Activated effector memory CD4-positive, alpha-beta T cell treated with anti-CD3 and anti-CD28 coated beads, Interleukin-2, amount 50 U/mL, for 16 hours (primary cell): ENCODE measurements at places on chromosomes 6 and 20.

DNA sequence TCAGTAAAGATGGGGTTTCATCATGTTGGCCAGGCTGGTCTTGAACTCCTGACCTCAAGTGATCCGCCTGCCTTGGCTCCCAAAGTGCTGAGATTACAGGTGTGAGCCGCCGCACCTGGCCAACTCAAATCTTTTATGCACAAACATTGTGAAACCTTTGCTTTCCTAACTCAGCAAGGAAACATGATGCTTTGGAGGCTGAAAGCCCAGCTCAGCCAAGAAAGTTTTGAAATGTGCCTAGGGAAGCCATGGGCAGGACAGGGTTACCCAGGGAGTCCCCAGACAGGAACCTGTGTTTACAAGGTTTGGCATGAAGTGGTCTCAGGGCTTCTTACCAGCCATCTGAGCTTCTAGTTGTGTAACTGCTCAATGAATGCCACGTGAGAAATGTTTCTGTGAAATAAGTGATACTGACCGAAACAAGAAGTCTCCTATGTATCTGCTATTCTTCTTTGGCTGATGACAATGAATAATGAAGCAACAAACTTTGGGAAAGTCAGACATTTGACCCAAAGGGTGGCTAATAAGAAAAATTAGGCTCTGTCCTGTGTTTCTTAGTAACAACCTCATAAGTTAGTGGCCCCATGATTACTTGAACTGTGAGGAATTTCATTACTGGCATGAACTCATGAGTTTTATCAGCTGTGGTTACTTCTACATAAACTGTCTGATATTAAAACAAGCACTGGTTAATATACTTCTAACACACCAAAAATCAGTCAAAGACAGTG is 163.5 kb downstream of the KIF6 start:
- no peak for DNase-seq

- DNase-seq: no peak
These were observed 14.2 kb downstream of the KCNK5 start for GRCh38 chr6:39214846-39215639.

- DNase-seq: no peak
These were observed 6.3 kb downstream of the YWHAB start for GRCh38 chr20:44891826-44892225.

DNA sequence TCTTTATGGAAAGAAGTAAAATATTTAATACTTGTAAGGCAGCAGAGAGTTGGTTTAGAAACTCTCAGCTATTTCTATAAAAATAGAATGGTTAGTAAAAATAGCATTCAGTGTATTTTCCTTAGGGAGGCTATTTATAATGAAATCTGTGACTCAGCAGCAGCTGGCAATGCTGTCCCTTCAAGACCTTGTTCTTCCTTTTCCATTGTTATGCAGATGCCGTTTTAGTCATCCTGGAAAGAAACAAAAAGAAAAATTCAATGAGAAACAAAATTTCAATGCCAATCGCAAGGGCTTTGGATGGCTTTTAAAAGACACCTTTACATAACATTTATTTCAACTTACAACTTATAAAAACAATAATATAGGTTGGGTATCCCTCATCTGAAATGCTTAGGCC is 17.5 kb downstream of the MPC1 start:
- no peak for DNase-seq

DNA sequence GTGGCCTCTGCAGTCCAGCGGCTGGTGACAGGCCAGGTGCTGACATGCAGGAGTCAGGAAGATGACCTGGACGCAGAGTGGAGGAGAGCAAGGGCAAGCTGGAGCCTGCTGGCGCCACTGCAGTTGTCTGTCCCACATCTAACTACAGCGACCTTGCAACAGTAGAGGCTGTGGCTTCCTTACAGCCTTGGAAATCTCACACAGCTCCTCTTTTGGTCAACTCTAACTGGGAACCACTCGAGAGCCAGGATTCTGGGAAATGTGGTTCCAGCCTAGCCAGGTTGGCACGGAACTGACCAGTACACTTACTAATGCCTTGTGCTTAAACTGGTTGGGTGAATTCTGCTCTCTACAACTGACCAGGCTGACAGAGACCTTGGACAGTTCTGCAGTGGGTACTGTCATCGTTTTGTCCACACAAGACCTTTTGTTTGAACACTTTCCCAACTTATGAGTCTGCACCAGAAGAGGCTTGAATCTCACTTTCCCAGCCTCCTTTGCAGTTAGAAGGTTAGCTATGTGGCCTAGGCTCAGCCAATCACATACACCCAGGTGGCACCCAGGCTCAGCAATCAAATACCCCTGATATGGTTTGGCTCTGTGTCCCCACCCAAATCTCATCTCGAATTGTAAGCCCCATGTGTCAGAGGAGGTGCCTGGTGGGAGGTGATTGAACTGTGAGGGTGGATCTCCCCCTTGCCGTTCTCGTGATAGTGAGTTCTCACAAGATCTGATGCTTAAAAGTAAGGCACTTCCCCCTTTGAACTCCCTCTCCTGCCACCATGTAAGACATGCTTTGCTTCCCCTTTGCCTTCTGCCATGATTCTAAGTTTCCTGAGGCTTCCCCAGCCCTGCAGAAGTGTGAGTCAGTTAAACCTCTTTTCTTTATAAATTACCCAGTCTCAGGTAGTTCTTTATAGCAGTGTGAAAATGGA is 153.5 kb downstream of the ZMYND8 start:
- DNase-seq: no peak

DNA sequence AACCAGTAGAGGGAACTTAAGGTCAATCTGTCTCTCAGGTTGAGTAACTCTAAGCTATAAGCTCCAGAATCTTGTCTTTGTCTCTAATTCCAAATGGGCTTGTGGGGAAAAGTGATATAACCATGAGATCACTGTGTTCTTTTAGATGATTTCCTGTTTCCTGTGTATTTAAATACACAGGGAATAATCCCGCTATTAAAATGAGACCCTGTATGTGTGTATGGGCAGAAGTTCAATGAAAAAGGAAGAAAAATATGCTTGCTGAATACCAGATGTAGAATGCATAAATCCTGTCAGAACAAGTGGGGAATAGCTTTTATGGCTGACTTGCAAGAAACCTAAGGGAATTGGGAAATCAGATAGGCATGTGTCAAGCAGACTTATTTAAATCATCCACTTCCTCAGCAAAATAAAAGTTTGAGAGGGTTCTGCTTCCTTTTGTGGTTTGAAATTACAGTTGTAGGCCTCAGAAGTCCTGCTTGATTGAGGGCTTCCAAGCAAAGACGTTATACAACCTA is 164.7 kb upstream of the PDE7B start:
- DNase-seq: no peak

DNA sequence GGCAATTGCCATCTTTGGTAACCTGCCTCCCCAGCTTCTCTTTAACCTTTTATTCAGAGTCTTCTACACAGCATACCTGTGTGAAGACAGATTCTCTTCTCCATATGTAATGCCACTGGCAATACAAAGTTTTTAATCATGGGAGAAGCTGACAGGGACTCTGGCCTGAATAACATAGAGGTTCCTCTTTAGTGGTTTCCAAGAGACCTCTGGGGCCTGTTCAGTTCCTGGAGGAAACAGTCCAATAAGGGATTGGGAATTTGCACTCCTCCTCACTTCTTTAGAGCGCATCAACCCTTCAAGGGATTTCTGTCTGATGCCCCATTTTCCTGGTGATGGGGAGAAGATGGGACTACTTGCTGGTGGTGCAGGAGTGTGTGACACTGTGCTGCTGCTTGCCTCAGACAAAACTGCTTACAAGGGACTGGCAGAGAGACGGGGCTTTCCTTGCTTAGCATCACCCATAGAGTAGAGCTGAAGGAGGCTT is 1.4 kb downstream of the RIMS1 start:
- no peak for DNase-seq

- DNase-seq: peak; percentile 88
These were observed 8.1 kb upstream of the PFDN4 start for GRCh38 chr20:54199721-54200176.

DNA sequence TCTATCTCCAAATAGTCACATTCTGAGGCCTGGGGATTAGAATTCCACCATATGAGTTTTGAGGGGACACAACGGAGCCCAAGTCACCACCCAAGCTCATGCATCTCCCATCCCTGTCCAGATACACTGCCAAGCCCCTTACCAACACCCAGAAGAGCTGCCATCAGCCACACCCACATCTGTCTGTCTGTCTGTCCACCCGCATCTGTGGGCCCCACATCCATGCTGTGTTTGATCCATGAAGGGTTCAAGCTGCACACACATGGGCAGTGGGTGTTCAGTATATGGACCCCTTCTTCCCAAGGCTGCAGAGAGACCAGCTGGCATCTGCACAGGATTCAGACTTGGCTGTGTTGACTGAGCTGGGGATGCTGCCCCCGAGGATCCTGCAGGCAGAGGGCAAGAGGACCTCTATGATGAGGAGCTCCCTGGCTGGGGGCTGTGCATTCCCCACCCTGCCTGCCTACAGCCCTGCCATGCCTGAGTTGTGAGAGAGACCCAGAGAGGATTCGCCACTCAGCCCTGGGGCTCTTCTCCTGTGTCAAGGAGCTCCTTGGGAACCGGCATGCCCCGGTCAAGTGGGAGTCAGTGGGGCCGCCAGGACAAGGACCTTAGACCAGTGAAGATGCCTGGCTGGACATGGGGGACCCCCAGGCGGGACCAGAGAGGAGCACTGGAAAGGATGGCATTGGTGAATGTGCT is 206.4 kb downstream of the SYNDIG1 start:
- DNase-seq: peak; percentile 46

DNA sequence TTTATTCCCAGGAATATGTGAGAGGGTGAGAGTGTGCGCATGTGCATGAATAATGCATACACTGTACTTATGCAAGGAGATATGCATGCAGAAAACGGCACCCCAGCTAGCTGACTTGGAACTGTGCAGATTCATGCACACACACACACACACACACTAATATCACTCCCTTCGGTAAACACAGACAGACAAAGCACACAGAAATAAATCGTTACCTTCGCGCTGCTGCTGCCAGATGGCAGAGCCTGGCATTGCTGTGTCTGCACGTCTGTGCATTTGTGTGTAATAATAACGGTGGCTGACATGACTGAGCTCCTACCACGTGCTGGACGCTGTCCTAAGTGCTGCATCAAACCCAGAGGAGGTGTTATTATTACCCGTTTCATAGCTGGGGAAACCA is 36.8 kb downstream of the PREX1 start:
- DNase-seq: no peak

DNA sequence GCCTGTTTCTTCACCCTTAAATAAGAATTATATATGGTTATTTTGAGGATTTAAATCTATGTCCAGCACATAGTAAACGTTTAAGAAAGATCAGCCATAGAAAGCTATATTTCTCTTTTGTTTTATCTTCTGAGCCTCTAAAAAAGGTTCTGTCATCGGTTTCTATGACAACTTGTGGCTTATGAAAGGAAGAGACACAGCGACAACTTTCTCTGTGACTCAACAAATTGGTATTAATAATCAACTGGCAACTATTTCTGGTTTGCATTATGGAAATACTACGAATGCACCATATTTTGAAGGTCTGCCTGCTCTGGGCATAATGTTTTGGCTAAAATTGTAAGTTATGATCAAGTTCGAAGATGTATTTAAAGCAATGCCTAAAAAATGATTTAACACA is 751.0 kb downstream of the CD109 start:
- DNase-seq: no peak

- no peak for DNase-seq
These were observed 1.3 kb downstream of the BPIFB1 start for GRCh38 chr20:33284284-33284683.

DNA sequence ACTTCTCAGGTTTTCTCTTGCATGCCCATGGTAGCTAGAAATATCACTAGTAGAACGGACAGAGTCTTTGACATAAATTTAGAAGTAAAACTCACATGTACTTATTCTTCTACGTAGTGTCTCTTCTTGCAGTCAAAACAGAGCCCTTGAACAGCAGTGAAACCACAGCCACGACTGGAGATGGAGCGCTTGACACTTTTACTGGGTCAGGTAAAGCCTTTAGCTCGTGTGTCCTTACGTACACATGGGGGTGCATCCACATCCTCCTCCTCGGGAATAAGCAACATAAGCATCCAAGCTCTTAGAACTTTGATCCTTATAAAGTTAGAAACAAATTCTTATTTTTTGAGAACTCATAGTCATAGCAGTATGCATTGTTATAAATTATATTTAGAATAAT is 215.3 kb downstream of the EYA4 start:
- DNase-seq: no peak

DNA sequence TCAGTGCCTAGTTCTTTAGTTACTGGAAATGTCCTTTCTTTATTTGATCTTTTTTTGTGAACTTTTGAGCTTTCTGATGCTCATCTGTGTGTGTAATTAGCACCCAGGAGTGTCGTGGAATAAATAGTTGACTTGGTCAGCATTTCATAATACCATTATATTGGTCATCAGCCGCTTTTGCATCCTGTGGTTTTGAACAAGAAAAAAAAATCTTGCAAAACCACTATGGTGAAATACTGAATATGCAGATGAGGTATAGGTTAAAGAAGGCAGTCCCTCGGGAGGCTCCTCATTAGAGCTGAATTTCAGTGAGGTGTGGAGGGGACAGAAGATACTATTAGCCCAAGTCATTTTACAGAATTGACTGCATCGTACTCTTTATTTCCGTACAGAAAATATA is 90.1 kb downstream of the FOXO3 start:
- no peak for DNase-seq

DNA sequence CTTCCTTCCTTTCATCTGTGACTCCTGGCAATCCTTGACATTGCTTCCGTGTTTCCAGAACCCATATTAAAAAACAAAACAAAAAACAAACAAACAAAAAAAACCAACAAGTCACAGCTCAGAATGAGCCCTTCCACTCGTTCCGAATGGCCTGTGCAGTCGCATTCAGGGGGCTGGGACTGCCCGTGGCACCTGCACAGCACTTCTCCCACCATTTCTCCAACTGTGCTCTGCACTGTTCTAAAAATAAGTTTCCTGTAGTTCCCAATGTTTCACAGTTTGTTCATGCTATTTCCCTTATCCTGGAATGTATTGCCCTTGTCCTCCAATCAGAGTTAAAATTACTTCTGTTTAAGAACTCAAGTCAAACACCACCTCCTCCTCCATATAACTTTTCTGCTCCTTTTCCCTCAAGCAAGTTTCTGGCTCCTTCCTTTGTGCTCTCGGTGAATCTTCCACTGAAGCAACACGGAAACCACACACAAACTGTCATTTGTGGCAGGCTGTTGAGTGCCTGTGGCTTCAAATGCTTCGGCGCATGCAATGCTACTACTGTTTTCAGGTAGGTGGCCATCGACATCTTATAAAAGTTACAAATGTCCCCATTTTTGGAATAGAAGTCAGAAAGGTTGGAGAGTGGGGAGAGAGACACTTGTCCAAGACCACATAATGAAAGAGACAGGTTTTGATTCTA is 57.7 kb downstream of the PDE10A start:
- DNase-seq: no peak

- no peak for DNase-seq
These were observed 658.2 kb downstream of the HACE1 start for GRCh38 chr6:104201557-104201956.
